Fibroblast of skin of left quadriceps (primary cell): ENCODE measurements at places on chromosomes 3 and 15.

DNA sequence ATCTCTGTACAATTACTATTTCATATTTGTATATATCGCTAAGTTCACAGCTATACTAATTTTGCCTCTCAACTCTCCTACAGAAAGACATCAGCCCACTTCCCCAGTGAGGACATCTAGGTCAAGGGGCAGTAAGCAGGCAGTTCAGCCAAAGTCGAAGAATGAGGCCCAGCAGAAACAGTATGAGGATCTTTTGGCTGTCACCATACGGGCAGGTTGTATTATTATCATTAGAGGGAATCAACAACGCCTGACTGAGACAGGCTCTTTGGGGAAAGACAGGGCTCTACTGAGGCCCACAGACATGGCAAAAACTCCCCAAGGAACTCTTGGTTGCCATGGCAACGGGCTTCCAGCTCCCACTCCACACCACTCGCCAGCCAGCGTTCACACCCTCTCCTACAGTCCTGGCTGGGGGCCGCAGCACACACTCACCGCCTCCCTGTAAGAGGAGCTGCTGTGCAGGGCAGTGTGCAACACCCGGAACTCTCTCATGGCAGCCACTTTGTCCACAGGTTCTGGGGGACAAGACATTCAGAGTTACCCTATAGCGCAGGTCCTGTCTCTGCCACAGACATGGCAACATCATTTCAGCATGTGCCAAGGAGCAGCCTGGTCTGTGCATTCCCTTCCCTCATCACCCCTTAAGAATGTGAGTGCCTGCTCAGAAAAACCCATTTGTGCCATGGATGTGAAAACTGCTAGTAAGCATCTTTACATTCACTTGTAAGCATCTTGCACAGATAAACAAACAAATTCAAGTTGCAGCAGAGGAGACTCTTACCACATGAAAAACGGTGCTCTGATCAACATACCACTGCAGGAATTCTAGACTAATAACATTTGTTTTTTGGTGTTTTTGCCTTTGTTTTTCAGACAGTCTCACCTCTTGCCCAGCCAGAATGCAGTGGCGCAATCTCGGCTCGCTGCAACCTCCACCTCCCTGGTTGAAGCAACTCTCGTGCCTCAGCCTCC is 8.8 kb downstream of the UBL7 start:
- no peak for DNase-seq

GRCh38 chr15:25134546-25134945 is 179.8 kb downstream of the SNRPN start:
- no peak for DNase-seq

GRCh38 chr3:4231041-4231440 is 72.1 kb upstream of the SETMAR start:
- no peak for DNase-seq

- no peak for DNase-seq
Observed at GRCh38 chr15:101086394-101087171, 165.3 kb downstream of the CHSY1 start.

GRCh38 chr3:45881078-45882022 is 5.0 kb upstream of the CCR9 start:
- no peak for DNase-seq

DNA sequence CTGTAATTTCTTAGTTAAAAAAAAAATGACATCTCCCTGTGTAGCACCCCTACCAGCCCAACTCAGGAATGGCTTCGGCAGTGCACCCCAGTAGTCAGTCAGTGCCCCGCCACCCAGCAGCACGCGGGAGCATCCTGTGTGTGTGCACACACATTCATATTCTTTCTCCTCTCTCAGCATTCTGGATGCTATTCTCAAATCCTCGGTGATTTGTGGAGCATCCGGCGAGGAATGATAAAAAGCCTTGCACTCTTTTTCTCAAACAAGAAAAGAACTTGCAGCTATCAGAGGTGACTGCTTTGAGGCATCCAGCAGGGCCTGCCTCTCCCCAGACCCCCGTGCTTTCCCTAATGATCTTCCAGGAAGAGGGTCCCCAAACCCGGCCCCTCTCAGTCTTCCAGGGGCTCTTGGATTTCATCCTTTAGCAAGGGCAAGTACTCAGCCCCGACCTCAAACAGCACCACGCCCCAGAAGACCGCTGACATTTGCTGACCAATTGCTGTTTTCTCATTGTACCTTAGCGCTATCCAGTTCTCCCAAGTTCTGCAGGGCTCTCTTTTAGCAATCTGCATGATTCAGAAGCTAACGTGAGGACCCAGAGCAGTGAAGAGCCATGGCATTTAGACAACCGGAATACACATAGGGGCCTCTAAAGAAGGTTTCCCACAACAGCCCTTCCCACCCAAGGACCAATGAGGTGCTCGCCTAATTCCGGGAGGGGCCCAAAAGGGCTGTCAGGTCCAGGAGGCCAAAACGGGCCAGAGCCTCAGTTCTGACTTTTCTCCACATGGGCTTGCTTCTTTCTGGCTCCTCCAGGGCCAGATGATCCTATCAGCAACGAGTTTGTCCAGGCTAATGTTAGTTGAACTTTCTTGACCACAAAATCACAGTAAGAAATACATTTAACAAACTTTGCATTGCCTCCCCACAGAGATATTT is 72.2 kb downstream of the FAM174B start:
- DNase-seq, result no peak

GRCh38 chr3:113659996-113660395 is 36.4 kb downstream of the USF3 start:
- no peak for DNase-seq

- no peak for DNase-seq
Observed at GRCh38 chr3:131669600-131669999, 166.8 kb upstream of the MRPL3 start.

- DNase-seq, result no peak
Observed at GRCh38 chr3:72338942-72339669, 509.1 kb downstream of the SHQ1 start.

DNA sequence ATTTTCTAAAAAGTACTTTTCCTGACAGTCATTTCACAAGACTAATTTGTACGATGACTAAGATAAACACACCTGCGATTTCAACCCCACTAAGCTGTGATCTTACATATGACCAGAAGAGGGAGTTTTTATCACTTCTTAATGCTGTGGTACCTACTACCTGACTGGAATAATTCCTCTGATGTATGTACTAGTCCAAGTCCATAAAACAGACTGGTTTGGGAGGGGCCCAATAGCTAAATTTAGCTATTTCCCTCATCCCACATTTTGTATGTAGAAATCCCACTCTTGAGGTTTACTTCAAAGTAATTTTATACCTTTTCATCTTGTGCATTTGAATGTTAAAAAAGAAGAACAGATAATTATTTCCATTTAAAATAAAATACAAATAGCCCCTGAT is 49.7 kb upstream of the SCAANT1 start:
- DNase-seq, result no peak

GRCh38 chr15:96732704-96733103 is 402.2 kb downstream of the NR2F2 start:
- DNase-seq, result no peak

DNA sequence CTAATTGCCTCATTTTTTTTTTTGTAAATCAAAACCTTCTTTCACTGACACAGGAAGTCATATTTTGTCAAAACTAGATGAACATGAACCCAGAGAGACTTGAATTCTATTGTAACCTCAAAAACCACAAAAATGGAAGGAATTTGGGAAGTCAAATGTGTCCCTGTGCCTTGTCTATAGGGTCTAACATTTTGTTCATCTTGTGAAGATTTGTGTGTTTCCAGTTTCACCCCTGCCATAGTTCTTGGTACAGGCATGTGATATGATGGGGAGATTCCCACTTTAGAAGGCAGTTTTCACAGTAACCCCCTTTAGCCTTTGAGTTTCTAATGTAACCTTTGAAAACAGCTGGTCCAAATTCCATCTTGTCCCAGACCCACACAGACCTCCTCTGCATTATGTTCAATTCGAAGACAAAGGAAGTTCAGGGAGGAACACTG is 318.5 kb upstream of the ADAMTS9 start:
- peak; percentile 88 for DNase-seq

GRCh38 chr3:129618186-129618820 is 11.8 kb upstream of the PLXND1 start:
- no peak for DNase-seq

GRCh38 chr3:158443632-158444031 is 127.4 kb upstream of the MLF1 start:
- no peak for DNase-seq

- DNase-seq, result no peak
Observed at GRCh38 chr15:41968701-41969100, 3.7 kb downstream of the EHD4 start.

- DNase-seq, result no peak
Observed at GRCh38 chr15:93882141-93882540, 349.2 kb upstream of the MCTP2 start.

DNA sequence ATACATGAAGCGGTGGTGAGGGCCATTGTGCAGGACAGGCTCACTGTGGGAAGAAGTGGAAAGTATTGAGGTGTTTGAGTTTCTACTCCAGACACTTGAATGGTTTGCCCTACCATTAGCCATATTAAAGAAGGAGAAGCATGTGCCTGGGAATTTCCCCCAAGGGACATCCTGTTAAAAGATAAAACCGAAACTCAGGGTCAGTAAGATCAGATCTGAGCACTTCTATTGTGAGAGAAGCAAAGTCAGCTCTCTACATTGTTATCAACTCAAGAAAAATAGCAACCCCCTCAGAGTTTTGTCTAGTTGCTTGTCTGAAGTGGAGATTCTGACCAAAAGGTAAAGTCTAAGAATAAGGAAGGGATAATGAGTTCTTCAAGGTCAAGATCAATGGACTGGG is 269.8 kb downstream of the CHST2 start:
- no peak for DNase-seq

DNA sequence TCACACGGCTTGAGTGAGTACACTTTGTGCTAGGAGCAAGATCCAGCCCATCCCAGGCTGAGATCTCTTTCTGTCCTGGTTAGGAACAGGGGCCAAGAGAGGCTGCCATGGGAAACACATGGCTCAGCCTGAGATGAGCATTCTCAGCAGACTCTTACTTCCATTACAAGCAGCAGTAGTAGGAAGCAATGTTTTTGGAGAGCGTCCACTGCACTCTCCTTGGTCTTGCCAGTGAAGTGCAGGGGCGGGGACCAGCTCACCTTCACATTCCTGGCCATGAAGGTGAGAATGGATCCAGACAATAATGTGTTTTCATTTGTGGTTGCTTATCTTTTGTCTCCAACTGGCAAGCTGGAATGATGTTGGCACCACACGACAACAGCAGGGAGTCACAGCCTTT is 24.7 kb downstream of the ZNF80 start:
- no peak for DNase-seq

GRCh38 chr15:69920221-69920620 is 177.5 kb downstream of the TLE3 start:
- DNase-seq, result no peak

DNA sequence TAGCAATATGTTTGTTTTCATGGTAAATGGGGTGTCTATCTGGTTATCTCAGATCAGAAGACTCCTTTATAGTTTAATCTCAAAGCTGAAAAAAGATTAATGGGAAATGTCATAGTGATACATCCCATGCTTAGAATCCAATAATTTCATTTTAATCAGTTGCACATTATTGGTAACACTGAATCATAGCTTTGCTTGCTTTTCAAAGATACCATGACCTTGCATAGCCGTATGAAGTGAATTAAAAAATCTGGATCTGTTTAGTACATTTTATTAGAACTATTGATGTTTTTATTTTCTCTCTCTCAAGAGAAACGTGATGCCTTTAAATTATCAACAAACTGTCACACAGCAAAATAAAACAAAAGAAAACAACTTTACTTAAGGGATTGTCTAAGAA is 506.7 kb upstream of the SGO1 start:
- DNase-seq, result no peak

DNA sequence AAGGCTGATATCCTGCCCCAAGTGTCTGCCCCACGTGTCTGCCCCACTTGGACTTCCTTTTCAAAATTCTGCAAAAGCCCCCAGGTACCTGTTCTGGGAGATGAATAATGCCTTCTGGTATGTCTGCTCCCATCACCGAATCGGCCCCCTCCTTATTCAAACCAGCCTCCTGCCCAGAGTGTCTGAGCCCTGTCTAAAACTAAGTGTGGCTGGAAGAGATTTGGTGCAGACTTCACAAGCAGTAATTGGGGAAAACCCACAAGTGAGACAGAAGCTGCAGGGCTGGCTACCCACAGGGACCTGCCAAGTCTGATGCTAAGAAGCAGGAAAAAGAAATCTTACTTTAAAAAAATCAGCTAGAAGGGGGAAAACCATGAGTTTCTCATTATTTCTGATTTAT is 85.1 kb downstream of the DUT start:
- no peak for DNase-seq

DNA sequence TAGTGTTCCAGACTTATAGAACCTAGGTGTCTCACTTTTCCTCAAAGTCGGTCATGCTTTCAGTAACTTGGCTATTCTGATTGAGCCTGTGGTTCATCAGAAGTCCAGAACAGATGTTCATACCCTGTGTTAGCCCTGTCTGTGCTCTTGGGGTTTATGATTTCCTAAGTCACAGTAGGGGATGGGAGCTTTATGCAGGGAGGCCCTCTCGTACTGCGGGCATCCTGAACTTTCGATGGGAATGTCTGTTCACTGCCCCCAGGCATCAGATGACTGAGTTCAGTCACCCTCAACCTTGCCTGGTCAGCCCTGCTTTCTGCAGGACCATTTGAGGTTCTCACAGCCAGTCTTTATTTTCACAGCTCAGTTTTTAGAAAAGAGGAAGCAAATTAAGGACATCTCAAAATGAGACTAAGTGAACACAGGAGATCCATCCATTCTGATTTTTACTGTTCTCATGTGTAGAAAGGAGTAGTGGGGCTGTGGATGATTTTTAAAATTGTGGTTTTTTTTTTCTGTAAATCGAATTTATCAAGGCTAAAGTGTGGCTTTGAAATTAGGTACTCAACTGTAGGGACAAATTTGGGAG is 71.3 kb downstream of the CMTM8 start:
- DNase-seq, result no peak

- DNase-seq, result peak; percentile 13
Observed at GRCh38 chr15:84878504-84878903, 6.0 kb upstream of the SLC28A1 start.

DNA sequence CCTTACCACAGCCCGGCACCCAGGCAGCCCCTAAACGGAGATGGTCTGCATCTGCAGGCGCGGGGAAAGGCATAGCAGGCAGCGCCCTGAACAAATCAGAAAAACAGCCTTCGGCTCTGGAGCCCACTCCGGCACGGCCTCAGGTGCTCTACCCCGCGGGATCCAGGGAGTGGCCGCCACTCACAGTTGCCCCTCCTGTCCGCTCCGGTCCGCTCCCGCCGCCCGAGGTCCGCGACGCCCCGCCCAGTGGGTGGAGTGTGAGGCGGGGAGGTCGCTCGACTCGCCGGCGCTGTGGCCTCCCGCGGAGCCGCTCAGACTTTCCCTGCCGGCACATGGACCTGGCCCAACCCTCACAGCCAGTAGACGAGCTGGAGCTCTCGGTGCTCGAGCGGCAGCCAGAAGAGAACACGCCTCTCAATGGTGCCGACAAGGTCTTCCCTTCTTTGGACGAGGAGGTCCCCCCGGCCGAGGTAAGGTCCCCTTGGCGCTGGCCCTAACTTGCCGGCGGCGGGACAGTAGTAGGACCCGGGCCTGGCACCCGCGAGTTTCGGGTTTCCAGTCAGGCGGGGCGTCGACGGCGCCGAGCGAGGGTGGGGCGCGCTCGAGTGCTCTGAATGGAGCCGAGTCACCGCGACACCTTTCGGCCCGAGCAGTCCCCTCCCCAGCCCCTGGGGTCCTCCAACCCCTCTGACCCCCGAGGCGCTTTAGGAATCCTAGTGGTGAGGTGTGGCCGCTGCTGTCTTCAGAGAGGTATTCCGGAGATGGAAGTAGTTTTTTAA is at the start of gene C3orf52:
Gene C3orf52 (plus strand): TSS at position 314 of the 779 bp plus-strand sequence. CDS start 19 bp downstream, at position 333.
- no peak for DNase-seq

- no peak for DNase-seq
Observed at GRCh38 chr3:190738636-190739155, 123.8 kb downstream of the GMNC start.

- DNase-seq, result no peak
Observed at GRCh38 chr3:21188459-21188858, 562.6 kb downstream of the ZNF385D start.
